Fibroblast of skin of right quadriceps (primary cell): ENCODE measurements at places on chromosomes 1 and 21.

DNA sequence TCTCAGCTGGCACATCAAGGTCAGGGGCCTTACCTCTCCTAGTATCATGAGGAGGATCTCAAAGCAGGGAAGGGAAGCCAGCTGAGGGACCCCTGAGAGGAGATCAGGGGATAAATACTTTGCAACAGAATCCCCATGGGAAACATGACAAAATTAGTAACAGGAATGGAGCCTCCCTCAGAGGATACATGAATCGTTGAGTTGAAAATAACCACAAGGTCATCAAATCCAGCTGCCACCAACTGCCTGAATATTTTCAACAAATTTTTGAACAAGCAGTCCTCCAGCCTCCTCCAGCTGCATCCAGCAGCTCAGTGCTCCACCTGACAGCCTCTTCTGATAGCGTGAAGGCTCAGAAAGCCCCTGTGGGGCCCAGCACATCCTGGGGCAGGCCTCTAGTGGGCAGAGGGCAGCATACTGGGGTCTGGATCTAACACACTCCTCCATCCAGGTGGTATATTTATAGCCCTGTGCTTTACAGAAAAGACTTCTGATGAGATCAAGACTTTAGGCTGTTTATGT, 404.3 kb downstream of the NTNG1 start:
- DNase-seq, result peak; percentile 6

GRCh38 chr1:161770250-161770649, 4.1 kb downstream of the ATF6 start:
- no peak for DNase-seq

DNA sequence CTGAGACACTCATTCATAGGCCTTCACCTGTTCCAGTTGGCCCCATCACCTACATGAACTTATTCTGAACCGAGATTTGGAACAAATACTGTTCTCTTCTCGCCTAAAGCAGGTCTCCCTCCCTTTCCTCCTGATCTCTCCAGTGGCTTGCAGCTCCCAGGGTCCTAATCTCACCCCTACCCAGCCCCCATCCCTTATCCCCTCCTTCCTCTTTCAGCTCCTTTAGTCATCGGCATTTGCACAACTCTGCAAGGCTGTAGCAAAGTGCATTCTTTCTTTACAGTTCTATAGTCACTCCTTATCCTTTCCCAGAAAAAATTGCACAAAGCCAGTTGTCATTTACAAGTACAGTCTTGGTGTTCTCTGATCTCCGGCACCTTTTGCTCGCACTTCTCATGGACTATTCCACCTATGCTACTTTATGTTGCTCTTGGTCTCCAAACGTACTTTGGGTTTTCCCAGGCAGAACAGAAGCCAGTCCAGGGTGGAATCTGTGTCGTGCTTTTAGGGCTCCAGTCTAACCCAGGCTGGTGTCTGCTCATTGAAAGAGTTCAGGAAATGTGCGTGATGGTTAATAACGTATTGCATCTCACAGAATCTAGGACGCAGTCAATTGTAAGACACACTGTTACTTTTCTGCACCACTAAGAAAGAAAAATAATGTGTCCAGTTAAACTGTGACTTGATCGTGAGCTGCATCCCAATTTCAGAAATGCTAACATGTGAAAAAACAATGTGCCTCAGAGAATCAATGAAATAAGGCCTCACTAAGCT, 965 bp downstream of the ABCA4 start:
- peak; percentile 44 for DNase-seq

- DNase-seq, result no peak
Observed at GRCh38 chr1:104315823-104316222, 566.1 kb downstream of the AMY1C start.

DNA sequence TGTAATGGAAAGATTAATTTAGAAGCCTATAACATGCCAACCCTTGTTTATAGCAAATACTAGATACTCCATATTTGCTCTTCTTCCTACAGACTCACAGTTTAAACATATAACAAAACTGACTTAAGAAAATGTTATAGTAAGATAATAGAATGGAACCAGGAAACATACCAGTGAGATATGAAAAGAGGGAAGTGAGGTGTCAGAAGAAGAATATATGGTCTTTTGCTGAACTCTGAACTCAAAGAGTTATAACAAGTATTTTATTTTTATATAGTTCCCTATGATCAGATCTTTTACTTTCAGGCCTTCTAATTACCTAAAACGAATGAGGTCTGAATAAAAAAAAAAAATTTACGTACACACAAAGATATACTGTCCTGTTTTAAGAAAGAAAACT, 20.9 kb downstream of the TMED5 start:
- no peak for DNase-seq
